DMS53 (cell line): ENCODE measurements at places on chromosomes 6 and 20.

GRCh38 chr20:45834797-45835161, 1.2 kb downstream of the SNX21 start:
- no peak for DNase-seq

DNA sequence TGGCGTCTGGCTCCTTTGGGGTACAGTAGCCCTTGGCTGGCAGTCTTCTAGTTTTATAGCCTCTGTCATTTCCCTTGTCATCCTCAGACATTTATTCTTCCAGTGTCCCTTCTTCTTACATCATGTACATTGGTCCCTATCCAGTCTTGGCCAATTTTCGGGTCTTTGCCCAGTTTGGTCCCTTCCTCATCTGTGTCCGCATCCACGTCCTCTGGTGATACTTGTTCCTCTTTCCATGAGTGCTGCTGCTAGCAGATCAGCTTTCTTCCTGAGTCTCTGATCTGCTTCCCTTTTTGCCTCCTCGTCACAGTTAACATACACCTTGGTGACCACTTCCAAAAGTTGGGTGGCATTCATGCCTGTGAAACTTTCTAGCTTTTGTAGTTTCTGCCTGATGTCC, 86.2 kb upstream of the GPR6 start:
- DNase-seq = no peak

- DNase-seq = peak; percentile 26
These were observed 46.8 kb downstream of the KCNB1 start for GRCh38 chr20:49435639-49436038.

- no peak for DNase-seq
These were observed 294.3 kb downstream of the CDC5L start for GRCh38 chr6:44681761-44682160.

GRCh38 chr6:32222333-32223230, 1.3 kb downstream of the NOTCH4 start:
- DNase-seq = no peak

DNA sequence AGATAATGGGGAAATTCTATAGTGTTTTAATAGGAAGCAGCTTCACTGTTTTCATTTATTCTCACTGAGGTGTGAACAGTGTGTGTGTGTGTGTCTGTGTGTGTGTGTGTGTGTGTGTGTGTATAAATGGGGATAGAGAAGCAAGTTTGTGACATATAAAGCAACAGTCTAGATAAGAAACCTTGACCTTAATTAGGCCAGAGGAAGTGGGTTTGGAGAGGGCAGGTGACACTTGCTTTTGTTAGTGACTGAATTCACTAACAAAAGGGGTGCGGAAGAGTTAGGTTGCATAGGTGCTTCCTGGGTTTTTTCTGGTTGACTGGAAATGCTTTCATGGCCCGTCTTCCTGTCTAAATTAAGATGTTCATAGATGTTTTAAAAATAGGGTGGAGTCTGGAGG, 515.7 kb upstream of the FLRT3 start:
- DNase-seq = peak; percentile 76

DNA sequence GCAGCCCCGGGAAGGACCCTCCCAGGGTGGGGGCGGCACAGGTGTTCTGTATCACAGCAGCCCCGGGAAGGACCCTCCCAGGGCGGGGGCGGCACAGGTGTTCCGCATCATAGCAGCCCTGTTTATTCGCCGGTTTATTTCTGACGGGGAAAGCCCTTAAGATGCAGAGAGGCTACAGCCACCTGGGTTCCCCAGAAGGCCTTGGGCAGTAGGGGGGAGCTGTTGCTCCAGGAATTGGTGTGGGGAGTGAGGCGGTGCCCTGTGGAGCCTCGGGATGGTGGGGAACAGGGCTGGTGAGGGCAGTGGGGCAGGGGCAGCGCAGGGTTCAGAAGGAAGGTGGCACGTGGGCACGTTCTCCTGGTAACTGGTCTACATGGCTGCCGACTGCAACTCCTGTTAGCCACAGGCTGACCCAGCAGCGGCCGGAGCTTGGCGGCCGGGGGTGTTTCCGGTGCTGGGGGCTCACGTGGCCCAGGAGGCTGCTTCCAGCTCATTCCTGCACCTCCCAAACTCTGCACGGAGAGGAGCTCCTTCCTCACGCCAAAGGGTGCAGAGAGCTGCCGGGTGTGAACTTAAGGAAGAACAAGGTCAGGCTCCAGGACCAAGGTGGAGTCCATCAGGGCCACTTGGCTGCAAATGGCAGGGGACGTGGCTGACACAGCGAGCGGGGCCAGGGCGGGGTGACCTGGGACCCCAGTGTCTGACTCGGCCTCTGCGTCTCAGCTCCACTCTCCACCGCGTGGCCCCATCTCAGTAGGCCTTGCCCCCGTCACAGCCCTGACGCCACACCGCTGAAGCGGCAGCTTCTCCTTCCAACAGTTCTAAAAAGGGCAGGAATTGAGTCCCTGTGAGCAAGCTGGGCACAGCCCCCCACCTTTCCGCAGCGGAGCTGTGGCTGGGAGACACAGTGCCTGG, 13.2 kb downstream of the SLCO4A1 start:
- DNase-seq = no peak

DNA sequence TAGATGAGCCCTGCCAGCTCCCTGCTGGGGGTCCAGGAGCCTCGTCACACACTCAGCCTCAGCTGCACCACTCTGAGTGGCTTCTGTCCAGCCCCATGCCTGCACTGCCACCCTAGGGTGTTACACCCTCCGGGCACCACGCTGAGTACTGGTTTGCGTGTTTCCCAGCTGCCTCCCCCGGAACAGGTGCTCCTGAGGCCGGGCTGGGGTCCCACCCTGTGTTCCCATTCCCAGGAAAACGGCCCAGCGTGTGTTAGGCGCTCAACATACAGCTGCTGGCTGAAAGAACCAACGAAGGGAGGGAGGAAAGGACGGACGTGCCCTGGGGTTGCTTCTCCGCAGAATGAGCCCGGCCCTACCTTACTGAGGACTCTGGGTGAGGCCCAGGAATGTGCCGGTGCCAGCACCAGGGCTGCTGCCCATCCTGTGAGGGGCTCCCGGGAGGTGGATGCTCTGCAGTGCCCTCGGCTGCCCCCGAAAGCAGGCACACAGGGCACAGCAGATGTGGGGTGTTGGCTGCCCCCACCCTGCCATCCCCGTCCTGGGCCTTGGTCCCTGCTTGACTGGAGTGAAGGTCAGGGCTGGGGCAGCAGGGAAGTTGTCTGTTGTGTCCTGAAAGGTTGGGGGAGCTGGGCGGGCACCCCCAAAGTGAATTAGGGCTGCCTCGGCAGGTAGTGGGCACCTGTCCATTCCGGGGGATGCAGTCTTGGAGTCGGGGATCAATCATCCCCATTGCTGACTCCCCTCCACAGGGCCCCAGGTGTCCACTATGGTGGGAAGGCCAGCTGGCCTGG, 16.3 kb downstream of the LAMA5 start:
- DNase-seq = no peak

DNA sequence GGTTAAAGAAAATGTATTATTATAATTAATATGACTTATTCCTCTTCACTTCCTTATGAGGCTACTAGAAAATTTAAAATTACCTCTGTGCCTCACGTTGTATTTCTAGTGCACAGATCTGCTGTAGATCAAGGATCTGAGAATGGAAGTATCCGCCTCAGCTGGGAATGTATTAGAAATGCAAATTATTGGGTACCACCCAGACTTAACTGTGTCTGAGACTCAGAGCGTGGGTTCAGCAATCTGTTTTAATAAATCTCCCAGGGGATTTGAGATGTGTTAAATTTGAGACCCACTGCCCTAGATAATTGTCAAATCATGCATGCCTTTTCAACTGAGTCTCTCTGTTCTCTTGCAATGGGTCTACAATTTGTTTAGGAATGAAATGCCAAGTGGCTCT, 658.0 kb upstream of the NOX3 start:
- DNase-seq = no peak

DNA sequence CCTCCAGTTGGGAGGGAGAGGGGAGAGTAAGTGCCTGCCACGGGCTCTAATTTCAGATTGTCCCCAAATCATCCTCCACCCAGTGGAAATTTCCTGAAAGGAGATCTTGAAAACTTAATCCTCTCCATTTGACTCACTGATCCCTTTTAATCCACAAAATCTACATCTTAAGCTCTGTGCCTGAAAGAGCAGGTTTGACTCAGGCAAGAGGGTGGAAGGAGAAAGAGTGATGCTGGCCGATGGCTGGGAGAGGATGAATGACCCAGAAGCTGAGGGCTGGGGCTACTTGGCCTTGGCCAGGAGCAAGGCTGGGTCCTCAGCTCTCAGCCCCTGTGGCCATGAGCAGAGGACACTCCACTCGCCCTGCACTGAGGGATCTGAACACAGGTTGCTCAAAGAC, 8.1 kb downstream of the BPIFA2 start:
- no peak for DNase-seq

DNA sequence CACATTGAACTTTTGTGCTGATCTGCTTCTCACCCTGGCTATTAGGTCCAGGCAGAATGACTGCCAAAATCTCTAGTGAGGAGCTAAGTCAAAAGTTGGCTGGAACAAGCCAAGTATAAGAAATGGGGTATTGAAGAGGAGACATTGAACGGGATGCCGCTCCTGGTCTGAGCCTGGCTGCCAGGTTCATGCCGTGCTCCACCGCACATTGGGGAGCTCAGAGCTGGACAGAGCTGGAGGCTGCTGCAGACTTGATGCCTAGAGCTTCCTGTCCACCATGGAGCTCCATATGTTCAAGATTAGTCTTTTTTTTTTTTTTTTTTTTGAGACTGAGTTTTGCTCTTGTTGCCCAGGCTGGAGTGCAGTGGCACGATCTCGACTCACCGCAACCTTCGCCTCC, 4.1 kb upstream of the IFT52 start:
- no peak for DNase-seq

GRCh38 chr6:167090171-167090570, 32.7 kb upstream of the CCR6 start:
- DNase-seq = no peak

DNA sequence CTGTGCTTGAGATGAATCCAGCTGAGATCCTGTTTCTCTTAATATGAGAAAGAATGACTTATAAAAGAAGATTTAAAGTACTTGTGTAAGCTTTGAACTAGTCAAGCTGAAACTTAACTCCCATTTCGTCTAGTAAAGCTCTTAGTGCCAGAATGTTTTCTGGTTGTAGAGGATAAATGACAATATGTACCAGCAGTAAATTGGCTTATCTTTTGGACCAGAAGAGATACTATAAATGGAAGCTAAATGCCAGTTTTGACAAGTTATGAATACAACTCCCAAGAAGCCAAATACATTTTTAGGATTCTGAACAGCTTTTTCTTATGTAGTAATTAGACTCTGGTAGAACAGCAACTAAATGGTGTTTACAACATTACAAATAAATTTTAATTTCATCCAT, 608.7 kb downstream of the EYS start:
- no peak for DNase-seq

GRCh38 chr20:22684072-22684762, 99.8 kb upstream of the FOXA2 start:
- DNase-seq = peak; percentile 85

DNA sequence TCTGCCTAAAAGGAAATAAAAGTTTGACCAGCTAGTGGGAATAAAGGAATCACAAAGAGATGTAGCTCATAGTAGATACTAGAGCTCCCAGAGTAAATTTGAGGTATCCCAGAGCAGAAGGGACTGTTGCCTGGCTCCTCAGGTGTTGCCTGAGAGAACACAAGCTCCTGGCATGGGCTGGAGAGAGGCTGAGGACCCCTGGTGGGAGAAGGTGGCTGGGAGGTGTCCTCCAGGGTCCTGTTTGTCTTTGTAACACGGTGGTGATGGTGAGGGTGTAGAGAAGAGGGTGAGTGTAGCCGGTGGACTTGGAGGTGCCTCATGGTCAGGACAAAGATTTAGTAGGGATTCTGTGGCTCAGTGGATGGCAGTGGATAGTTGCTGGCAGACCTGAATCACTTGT, 28.1 kb upstream of the NNAT start:
- DNase-seq = no peak

GRCh38 chr6:29757701-29758293, 34.6 kb downstream of the HLA-F start:
- DNase-seq = peak; percentile 22

GRCh38 chr6:158910484-158911440, 89.2 kb downstream of the RSPH3 start:
- DNase-seq = no peak

DNA sequence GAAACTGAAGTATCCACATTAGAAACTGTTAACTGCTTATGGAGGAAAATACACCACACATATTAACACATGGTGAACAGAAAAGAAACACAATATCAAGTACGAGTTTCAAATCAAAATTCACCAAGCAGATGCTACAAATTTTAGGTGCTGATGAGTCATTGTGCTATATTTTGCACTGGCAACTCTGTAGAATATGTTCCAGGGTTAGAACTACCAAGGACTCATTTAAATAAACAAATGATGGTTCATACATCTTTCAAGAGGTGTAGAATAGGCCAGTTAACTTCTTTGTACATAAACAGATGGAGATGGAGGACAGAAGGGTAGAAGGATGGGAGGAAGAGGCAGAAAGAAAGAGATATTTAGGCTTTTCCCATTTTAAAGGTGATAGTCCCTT, 184.9 kb downstream of the ARHGAP18 start:
- DNase-seq = no peak

GRCh38 chr6:91523511-91523910, 936.6 kb upstream of the MAP3K7 start:
- DNase-seq = no peak

DNA sequence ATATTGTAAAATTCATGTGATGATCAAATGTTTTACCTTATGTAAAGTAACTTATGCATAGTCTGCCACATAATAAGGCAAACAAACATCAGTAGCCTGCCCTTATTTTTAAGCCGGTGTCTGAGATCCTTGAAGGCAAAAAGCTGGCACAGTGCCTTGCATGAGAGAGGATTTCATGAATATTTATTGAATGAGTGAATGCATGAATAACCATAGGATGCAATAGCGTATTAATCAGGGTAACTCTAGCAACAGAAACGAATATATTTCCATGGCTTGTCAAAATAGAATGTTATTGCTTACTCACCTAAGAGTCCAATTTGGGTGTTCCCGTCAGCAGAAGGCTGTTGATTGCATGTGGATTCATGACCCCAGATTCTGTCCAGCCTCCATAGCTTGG, 34.9 kb downstream of the BTBD3 start:
- no peak for DNase-seq

DNA sequence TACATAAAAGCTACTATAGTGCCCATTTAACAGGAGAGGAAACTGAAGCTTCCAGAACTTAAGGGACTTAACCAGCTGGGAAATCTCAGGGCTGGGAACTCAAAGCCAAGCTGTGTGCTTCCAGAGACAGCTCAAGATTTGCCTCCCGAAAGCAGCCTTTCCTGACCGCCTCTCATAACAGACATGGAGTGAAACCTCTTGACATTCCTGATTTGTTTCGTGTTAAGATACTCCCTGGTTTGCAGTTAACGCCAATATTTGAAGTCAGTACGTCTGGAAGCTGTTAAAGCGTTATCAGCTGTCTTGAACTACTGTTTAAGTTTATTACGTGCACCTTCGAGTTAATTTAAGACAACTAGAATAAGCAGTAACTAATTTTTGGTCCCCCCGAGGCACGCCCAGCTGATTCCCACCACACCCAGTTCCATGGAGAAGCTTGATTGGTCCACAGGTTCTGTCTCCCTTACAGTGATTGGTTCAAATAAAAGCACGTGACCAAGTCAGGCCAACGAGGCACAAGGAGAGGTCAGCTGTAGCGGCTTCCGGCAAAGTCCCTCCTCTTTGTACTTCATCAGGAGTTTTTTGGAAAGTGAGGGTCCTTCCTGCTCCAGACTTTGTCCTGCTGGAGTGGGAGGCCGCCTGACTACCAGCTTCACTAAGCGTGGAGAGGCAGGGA, 8.9 kb upstream of the TCP11 start:
- no peak for DNase-seq
